Suprapubic skin (tissue), 4 donors: ENCODE measurements at places on chromosomes 3 and 15. TPM values are rescaled to one million over a fixed set of nuclear protein-coding genes. Genes with fewer than 3 reads are reported as not detected.

MUC20 gene
- 0.81 TPM for total RNA-seq

TM4SF4 gene
- not detected for total RNA-seq

RHOV gene
- 96.3 TPM for total RNA-seq

ATP8B4 gene
- 2.2 TPM for total RNA-seq

TRAT1 gene
- 2.4 TPM for total RNA-seq

B2M gene
- 3,609 TPM for total RNA-seq

CYP11A1 gene
- total RNA-seq: not detected

ITGA11 gene
- total RNA-seq: 0.83 TPM

KBTBD13 gene
- not detected for total RNA-seq

RTP1 gene
- not detected for total RNA-seq

KIF15 gene
- total RNA-seq: 4.8 TPM

PRSS50 gene
- total RNA-seq: not detected

THSD4 gene
- total RNA-seq: 25.3 TPM
